Epithelial cell of prostate (primary cell): ENCODE measurements at places on chromosomes 3 and 15.

GRCh38 chr15:89186803-89187202 is 34.6 kb downstream of the RLBP1 start:
- DNase-seq, result no peak

DNA sequence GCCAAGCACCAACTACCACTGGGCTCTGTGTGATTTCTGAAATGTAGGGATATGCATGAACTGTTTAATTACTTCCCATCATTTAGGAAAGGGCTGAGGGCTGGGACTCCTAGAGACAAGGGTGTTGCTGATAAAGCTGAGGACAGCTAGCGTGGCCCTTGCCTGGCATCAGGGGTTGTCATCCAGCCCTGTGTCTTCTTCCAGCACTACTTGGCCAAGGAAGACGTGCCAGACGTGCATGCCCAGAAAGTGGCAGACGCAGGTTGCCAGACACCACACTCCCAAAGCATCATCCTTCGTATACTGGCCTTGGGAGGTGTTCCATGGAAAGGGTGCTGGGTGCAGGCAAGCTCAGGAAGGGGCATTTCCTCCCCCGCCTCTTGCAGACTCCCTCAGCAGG is 64.8 kb downstream of the LRIG1 start:
- DNase-seq, result no peak

- no peak for DNase-seq
Observed at GRCh38 chr3:137295336-137295735, 337.6 kb downstream of the IL20RB start.

- DNase-seq, result no peak
Observed at GRCh38 chr3:126018995-126019394, 50.0 kb downstream of the ROPN1B start.

DNA sequence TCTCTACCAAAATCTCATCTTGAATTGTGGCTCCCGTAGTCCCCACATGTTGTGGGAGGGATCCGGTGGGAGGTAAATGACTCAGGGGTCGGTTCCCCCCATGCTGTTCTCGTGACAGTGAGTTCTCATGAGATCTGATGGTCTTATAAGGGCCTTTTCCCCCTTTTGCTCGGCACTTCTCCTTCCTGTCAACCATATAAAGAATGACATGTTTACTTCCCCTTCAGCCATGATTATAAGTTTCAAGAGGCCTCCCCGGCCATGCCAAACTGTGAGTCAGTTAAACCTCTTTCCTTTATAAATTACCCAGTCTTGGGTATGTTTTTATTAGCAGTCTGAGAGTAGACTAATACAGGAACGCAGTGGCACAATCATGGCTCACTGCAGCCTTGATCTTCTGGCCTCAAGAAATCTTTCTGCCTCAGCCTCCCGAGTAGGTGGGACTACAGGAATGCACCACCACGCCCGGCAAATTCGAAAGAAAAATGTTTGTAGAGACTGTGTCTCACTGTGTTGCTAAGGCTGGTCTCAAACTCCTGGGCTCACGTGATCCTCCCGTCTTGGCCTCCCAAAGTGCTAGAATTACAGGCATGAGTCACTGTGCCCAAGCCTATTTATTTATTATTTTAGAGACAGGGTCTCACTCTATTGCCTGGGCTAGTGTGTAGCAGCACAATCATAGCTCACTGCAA is 101.0 kb downstream of the ATP10A start:
- no peak for DNase-seq

DNA sequence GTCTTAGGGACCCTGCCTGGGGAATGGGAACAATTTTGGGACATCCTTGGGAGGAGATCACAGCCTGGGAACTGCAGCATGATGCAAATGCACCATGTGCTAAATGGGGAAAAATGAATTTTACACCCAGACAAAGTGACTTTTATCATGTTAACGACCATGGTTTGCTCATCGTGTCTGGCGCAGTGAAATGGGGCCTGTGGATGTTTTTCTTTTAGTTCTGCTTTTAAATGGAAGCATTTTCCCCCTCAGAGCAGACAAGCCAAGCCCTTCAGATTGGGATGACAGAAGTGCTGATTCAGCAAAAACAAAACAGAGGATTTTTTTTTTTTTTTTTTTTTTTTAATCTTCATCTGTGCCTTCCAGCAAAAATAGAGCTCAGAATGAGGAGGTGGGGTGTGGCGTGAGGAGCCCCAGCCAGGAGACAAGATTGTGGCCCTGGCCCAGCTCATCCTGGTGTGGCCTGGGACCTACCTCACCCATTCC is 14.3 kb upstream of the CACNA2D2 start:
- DNase-seq, result no peak

DNA sequence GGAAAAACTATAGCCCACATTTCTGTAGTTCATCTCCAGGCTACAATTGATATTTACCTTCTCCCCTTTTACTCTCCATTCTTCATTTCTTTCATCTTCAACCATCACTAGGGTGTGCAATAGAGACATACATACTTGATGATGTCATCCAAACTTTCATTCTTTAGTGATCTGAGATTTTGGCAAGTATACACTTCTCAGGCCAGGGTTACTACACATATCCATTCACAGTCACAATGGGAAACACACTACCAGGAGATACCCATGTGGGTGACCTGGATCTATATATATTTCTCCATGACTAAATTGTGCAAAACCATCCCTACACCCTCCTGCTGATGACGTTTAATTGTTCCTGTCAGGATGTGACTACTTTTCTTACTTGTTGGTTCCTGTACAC is 769.5 kb upstream of the DPPA4 start:
- DNase-seq, result no peak

GRCh38 chr3:141431411-141432378 is 55.1 kb upstream of the RASA2 start:
- no peak for DNase-seq

GRCh38 chr3:50658831-50659230 is 15.9 kb upstream of the DOCK3 start:
- no peak for DNase-seq

DNA sequence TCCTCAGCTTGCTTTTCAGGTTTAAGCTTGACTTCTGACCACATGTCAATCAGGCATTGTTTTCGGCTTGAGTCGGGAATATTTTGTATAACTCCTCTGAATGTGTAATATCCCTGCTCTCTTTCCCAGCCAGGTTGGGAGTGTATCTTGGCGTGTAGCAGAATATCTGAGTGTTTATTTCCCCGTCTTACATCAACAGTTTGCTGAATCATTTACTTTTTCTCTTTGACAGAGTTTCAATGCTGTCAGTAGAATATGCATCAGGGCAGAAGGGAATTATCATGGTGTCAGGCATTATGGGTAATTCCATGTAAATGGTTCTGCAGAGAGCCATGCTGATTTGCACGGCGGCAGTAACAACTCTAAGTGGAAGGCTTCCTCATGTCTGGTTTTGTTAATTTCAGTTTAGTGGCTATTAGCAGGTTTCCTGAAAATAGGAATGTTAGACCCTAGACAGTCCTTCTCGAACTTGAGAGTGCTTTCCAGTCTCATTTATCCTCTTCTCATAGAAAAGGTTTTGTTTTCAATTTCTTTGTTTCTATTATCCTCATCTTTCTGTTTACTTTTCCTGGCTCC is 566.3 kb downstream of the AGBL1 start:
- peak; percentile 50 for DNase-seq

GRCh38 chr3:189551007-189551406 is 80.2 kb upstream of the TP63 start:
- no peak for DNase-seq

- no peak for DNase-seq
Observed at GRCh38 chr3:11632564-11632963, 11.2 kb downstream of the VGLL4 start.

DNA sequence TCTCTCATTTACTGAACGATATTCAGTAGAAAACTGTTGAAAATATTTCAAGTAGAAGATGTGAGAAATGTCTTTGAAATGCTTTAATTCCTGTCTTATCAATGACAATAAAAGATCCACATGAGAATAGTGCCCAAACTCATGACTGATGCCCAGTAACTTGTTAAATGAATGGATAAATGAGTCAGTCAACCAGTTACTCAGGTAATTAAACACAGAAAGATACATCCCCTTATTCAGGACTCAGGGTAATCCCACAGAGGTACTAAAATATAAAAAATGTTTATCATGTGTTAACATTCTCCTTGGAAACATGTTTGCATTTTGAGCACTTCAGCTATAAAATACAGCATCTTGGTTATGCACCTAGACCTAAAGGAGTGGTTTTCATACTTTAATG is 169.5 kb downstream of the MBNL1 start:
- no peak for DNase-seq

GRCh38 chr3:153138276-153139210 is 23.5 kb upstream of the RAP2B start:
- DNase-seq, result peak; percentile 100

GRCh38 chr3:112519424-112520001 is 20.2 kb upstream of the BTLA start:
- peak; percentile 12 for DNase-seq

DNA sequence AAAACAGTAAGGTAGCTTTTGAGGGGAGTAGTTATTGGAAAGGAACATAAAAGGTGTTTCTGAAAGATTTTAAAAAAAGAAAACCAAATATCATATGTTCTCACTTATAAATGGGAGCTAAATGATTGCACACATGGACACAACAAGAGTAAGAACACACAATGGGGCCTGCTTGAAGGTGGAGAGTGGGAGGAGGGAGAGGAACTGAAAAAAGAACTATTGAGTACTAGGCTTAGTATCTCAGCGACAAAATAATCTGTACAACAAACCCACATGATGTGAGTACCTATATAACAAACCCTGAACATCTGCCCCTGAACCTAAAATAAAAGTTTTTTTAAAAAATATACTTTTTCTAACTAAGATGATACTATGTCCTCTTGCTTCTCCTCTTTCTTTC is 138.3 kb downstream of the CGGBP1 start:
- no peak for DNase-seq

GRCh38 chr3:43506644-43507043 is 115.2 kb downstream of the ANO10 start:
- no peak for DNase-seq

DNA sequence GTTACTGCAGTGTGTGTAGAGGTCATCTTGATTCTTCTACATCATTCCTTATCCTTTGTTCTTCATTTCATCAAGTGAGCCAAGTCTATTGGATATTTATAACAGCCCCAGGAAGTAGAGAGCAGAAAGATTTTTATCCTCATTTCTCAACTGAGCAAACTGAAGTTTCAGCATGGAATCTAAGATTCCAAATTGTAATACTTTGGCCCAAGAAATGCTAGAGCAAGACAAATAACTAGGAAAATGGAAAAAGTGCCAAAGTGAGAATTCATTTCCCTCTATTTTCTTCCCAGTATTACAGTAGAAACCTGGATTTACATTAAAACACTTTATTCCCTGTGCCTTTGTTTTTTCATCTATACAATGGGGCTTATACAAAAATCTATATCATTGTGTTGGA is 346.8 kb downstream of the ARPP21 start:
- no peak for DNase-seq

DNA sequence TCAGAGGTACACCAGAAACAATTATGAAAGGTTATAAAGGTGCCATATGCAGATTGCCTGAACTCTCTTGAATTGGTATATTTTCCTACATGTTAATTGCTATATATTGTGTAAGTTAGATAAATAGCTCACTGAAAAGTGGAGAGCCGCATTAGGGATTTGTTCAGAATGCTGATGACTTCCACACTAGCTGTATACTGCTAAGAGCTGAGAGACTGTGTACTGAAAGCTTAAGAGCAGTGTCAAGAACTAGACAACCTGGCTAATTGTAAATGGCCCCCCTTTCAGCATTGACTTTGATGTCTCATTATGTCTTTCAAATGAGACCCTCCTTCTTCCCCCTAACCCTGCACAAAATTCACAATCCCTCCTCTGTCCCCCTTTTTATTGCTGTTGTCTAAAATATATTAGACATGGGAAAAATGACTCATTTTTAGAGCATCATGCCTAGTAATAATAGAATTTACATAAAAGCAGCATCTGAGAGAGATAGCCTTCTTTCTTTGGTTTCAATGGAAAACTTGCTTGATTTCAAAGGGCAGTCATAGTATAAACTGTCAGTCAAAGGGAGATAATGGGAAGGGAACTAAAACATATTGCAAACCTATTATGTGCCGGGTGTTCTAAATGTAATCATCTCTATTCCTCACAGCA is 34.7 kb upstream of the GREM1 start:
- no peak for DNase-seq

- no peak for DNase-seq
Observed at GRCh38 chr3:81863756-81864155, 102.3 kb upstream of the GBE1 start.

DNA sequence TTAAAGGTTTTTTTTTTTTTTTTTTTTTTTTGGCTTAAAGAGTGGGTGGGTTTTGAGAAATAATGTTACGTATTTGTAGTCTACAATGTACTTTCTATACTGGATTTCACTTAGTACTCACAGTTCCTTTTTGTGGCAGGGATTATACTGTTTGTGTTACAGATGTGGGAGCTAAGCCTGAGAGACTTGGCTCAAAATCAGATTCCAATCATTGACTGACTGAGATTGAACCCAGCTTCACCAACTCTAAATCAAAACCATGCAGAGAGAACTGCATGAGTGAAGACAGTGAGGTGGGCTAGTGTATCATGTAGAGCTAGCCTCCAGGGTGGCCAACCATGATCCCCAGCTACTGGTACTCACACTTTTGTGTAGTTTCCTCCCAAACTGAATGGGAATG is 68.0 kb downstream of the TMEM108 start:
- no peak for DNase-seq
